ENCODE measurements at places on chromosomes 1 and 21.

- no peak for DNase-seq
Measured at GRCh38 chr1:56199956-56200355, 379.4 kb downstream of the PLPP3 start.

DNA sequence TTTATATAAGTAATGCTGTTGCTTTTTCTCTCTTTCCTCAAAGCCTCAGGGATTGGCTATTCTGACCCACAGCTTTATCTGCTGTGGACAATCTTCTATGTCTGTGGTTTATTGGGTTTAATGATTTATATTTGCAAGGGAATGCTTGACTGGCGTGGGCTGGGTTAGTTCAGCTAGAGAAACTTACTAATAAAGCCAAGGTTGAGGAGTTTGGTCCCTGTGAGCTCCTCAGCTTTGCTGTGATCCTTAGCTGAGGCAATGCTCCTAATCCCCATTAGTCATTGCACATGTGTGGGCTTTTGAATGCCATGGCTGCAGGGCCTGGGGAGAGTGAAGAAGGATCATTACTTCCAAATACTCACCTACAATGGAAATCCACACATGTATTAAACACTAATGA, 179.3 kb downstream of the ZNF326 start:
- DNase-seq = no peak

DNA sequence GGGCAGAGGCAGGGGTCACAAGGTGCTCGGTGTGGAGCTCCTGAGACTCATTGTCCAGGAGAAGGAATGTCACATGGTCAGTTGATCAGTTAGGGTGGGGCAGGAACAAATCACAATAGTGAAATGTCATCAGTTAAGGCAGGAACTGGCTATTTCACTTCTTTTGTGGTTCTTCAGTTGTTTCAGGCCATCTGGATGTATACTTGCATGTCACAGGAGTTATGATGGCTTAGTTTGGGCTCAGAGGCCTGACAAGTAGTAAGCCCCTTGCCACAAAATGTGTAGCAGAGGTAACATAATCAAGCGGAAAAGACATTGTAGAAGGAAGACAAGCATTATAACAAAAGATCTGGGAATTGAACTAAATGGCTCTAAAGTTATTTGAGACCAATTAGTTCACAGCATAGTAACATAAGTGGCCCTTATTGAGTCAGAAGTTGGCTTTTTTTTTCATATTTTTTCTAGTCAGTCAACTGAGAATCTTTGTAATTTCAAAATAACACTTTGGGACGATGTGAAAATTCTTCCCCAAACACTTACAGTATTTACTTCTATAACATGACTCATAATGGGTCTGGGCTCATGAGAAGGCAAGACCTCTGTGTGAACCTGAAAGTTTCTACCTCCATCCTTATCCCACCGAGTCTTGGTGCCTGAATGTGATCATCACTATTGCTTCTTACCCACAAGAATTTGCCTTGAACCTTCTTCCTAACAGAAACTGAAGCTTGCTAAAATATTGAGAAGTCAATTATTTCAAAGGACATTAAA, 137.0 kb upstream of the DPT start:
- DNase-seq = no peak

DNA sequence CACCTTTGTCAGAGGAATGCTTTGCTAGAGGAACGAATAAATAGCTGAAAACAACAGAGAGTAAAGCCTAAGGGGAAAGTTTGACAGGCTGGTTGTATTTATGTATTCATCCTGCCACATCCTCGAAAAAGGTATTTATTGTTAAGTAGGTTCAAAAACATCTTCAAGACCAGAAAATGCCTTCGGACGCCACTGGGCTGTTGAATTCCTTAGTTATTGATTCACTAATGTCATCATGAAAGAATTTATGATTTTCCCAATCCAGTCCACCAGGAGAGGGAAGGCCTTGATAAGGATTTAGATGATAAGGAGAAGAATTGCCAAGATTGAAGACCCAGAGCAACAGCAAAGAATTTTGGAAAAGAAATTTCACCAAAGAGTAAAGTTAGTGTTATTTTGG, 35.2 kb upstream of the MAB21L3 start:
- no peak for DNase-seq

DNA sequence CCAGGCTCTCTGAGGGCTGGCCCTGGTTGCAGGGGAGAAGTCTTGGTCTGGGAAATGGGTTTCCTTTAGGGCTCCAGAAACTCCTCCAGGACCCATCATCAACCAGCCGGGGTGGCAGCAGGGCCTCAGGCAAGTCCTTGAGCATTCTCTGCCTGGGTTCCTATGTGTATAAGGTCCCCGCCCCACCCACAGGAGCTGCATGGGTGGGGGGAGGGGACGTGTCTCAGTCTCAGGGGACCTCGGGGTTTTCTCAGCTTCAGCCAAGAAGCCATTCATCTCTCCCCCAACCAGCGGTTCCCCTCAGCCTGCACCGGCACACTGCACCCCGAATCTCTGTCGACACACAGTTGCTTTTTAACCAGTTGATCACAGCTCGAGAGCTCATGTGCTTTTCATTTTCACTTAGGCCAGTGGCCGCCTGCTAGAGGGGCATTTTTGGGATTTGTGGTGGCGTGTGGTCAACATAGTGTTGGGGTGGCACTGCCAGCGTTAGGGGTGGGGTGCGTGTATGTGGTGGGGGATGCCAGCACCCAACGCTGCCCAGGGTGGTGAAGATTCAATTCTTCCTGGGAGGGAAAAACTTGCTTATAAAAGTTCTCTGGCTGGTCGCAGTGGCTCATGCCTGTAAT, 6.5 kb downstream of the RUNX3 start:
- DNase-seq = no peak

GRCh38 chr1:84347932-84348555, 46.5 kb downstream of the SAMD13 start:
- DNase-seq = no peak

GRCh38 chr1:205585835-205586785, 45.7 kb downstream of the ELK4 start:
- no peak for DNase-seq

- no peak for DNase-seq
Measured at GRCh38 chr1:100164216-100164615, 13.8 kb downstream of the LRRC39 start.

GRCh38 chr1:206035027-206035426, 11.3 kb upstream of the CTSE start:
- no peak for DNase-seq

GRCh38 chr1:8061673-8062386, 35.7 kb upstream of the ERRFI1 start:
- no peak for DNase-seq

GRCh38 chr1:197422993-197423392, 154.9 kb downstream of the CRB1 start:
- no peak for DNase-seq

DNA sequence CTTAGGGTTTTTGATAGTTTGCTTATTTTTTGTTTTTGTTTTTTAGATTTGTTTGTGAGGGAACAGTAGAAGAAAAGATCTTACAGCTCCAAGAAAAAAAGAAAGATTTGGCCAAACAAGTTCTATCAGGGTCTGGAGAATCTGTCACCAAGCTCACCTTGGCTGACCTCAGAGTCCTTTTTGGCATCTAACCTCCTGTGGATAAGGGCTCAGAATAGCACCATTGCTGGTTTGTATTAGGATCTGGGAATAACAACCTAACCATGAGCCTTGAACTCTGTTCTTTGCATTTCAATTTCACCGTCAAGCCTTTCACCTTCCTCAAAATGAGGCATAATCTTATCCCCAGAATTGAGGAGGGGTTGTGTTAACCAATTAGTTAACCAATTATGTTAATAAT, 20.2 kb downstream of the TRIM45 start:
- no peak for DNase-seq

DNA sequence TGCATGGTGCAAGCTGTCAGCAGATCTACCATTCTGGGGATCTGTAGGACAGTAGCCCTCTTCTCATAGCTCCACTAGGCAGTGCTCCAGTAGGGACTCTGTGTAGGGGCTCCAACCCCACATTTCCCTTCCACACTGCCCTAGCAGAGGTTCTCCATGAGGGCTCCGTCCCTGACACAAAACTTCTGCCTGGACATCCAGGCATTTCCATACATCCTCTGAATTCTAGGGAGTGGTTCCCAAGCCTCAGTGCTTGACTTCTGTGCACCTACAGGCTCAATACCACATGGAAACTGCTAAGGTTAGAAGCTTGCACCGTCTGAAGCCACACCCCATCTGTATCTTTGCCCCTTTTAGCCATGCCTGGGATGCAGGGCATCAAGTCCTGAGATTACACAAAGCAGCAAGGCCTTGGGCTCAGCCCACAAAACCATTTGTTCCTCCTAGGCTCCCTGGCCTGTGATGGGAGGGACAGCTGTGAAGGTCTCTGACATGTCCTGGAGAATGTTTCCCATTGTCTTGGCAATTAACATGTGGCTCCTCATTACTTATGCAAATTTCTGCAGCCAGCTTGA, 117.0 kb upstream of the NFIA start:
- no peak for DNase-seq

DNA sequence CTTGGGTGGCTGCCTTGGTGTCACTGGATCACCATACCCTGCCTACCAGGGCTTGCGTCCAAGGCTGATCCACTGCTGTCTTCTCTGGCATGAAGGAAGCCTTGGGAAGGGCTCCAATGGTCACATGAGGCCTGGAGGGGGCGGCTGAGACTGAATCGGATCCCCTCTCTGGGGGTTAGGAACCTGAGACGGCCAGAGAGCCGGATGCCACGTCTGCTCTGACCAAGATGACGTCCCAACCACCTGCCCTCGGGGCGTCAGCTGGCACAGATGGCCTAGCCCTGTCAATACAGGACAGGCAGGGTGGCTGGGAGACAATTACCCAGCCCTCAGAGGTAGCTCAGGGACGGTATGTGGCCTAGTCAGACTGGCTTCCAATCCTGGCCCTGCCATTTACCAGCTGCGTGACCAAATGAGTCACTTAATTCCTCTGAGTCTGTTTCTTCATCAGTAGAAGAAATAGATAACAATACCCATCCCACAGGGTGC, 5.4 kb downstream of the TRIM62 start:
- DNase-seq = no peak

DNA sequence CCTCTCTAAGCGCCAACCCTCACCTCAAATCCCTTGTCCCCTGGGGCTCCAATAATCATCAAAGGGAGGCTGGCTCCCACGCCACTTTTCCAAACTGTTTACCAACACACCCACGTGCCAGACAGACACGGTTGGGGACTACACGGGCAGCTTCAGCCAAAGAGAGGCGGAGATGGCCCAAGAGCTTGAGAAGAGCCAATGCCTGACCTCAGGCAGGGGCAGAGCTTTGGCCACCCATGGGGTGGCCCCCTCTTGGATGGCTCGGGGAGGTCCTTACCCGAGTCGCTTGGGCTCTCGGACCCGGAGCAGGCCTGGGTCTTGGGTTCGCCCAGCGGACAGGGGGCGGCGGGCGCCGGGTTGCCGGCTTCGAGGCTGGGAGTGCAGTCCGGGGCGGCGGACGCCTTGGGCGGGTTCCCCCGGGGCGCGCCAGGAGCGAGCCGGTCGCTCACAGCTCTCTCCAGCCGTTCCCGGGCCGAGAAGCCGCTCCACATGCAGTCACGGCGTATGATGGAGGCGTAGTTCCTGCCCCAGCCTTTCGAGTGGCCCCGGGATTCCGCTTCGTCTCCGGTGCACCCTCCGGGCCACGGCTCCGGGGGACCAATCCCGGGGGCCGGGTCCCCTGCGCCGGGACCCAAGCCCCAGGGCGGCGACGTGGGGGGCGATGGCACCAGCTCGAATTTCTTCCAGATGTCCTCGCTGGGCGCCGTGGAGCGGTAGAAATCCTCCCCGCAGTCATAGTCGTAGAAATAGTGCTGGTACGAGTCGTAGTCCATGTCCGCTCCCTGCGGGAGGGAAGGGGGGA, 854 bp downstream of the MYCL start:
- peak; percentile 16 for DNase-seq

GRCh38 chr1:117826540-117827078, 102.8 kb downstream of the GDAP2 start:
- DNase-seq = no peak

- DNase-seq = no peak
Measured at GRCh38 chr1:226708342-226708780, 30.7 kb downstream of the ITPKB start.

- DNase-seq = no peak
Measured at GRCh38 chr1:231068762-231069161, 28.7 kb upstream of the FAM89A start.

DNA sequence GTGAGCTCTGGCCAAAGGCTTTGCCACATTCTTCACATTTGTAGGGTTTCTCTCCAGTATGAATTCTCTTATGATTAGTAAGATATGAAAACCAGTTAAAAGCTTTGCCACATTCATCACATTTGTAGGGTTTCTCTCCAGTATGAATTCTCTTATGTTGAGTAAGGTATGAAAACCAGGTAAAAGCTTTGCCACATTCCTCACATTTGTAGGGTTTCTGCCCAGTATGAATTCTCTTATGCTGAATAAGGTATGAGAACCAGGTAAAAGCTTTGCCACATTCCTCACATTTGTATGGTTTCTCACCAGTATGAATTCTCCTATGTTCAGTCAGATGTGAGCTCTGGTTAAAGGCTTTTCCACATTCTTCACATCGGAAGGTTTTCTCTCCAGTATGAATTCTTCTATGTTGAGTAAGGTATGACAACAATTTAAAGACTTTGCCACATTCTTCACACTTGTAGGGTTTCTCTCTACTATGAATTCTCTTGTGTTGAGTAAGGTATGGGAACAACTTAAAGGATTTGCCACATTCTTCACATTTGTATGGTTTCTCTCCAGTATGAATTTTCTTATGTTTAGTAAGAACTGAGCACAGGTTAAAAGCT, 20.7 kb downstream of the ZNF695 start:
- no peak for DNase-seq

GRCh38 chr1:245578771-245579170, 424.0 kb downstream of the KIF26B start:
- no peak for DNase-seq

GRCh38 chr1:23514111-23514679, 16.8 kb downstream of the E2F2 start:
- no peak for DNase-seq

- DNase-seq = no peak
Measured at GRCh38 chr1:76005765-76006164, 68.8 kb upstream of the ST6GALNAC3 start.

DNA sequence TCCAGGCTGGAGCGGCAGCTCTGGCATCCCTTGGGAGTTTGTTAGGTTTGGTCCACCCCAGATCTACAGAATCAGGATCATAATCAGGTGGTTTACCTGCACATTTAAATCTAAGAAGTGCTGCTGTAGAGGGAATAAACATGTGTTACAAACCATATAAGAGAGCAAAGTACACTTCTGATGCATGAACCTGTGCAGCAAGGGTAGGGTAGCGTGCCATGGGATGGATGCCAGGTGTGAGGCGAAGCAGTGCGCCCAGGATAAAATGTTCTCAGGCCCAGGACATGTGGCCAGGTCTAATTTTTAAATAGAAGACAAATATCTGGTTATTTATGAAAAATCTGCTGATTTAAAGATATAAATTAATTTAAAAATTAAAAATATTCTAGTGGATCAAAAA, 308.8 kb upstream of the USP24 start:
- no peak for DNase-seq

All from activated CD4-positive, alpha-beta T cell treated with anti-CD3 and anti-CD28 coated beads, Interleukin-2, amount 50 U/mL, for 48 hours (primary cell).